ENCODE measurements at places on chromosomes 7 and 10. TPM values are rescaled to one million over a fixed set of nuclear protein-coding genes. Genes with fewer than 3 reads are reported as not detected.

GUSB gene
- 30.3 TPM for total RNA-seq

SLC26A3 gene
- total RNA-seq = not detected

DNA sequence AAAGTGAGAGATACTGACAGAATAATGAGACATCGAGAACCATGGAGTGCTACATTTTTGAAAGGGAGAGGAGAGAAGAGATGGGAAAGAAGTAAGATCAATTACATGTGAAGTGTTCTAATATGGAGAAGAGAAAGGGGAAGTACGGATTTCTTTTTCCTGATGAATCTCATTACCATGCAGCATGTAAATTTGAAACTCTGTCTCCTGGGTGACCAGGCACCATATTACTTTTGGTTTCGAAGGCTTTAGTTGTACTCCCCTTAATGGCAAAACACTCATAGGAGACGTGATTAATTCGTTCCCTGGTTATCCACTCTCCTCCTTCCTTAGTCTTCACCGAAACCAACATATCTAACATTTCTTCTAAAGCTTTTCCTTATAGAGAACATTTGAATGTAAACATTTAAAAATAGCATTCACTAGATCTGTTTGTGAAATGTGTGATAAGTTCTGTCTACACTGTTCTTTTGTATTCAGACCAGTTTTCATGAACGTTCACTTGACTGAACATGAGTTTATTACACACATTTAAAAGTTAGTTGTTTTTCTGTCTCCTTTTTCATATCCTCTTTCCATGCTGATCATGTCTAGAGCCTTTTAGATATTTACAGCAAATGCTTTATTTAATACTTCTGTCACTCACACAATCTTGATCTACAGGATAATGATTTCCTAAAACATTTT, 80.2 kb upstream of the MSRB2 start:
- no peaks in the 10 kb centered on the region for H3K36me3 ChIP-seq
- no peak overlapping the region for H3K4me3 ChIP-seq
- no peaks in the 10 kb centered on the region for H3K27me3 ChIP-seq
- no peak overlapping the region for H3K27ac ChIP-seq
- DNase-seq = no peak
- H3K4me1 ChIP-seq = no peaks in the 10 kb centered on the region

DNA sequence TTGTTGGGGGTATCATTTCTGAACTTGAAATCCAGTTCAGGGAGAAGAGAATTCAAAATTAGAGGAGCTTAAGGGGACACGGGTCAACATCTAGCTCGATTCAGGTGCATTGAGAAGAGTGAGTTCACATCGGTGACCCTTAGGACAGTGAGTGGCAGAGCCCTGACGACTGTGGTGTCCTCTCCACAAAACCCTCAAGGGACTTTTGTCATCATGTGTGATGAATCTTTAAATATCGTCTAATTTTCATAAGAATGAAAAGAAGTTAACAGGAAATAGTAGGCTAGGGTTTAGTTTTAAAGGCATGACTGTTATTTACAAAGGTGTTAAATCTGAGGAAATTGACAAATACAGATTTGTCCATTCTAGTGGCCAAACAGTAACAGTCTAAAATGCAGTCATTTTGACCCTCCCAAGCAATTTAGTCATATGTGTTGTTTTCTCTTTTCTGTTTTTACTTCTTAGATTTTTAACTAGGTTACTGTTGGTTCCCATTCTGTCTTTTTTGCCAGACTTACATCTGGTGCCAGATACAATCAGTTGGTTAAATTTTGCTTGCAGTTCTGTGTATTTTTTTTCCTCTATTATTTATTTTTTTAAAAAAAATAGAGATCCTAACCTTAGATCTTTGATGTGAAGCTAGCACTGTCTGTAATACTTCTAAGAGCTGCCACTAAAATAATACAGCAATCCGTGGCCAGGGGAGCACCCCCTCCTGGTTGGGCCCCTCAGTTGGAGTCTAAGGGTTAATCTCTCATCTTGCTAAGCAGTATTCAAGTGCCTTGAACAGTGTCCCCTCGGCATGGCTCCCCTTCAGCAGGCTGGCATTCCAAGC, 34.9 kb upstream of the SH2B2 start:
- H3K4me3 ChIP-seq = no peak overlapping the region
- H3K36me3 ChIP-seq = no peaks in the 10 kb centered on the region
- no peaks in the 10 kb centered on the region for H3K4me1 ChIP-seq
- no peak overlapping the region for H3K27ac ChIP-seq

GRCh38 chr10:84296091-84296981, 32.1 kb upstream of the CCSER2 start:
- peaks cover 4% of the 10 kb centered on the region for H3K4me1 ChIP-seq
- no peaks in the 10 kb centered on the region for H3K36me3 ChIP-seq
- no peak overlapping the region for H3K4me3 ChIP-seq
- H3K27ac ChIP-seq = no peak overlapping the region
- H3K27me3 ChIP-seq = no peaks in the 10 kb centered on the region
- DNase-seq = no peak

DNA sequence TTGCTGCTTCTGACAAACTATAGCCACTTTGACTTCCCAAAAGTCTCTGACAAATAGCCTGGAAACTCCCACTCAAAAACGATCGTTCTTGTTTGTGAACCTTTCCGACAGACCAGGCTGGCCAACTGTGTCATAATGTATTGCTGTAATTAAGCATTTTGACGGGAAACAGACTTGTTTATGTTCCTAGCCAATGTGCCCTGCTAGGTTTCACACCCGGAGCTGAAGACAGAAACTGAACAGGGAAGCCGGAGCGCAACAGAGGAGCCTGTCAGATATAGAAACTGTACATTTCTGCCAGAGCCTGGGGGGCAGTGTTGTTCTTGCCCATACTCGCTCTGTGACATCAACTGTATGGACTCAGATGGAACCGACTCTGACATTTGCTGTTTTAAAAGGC, 55.3 kb upstream of the C7orf33 start:
- H3K4me3 ChIP-seq = peak overlapping the region; percentile 7
- H3K4me1 ChIP-seq = peaks cover 1% of the 10 kb centered on the region
- DNase-seq = no peak
- no peaks in the 10 kb centered on the region for H3K36me3 ChIP-seq
- no peaks in the 10 kb centered on the region for H3K27me3 ChIP-seq
- H3K27ac ChIP-seq = no peak overlapping the region

- no peaks in the 10 kb centered on the region for H3K27me3 ChIP-seq
- no peak overlapping the region for H3K27ac ChIP-seq
- no peaks in the 10 kb centered on the region for H3K36me3 ChIP-seq
- H3K4me3 ChIP-seq = peak overlapping the region; percentile 88
- H3K4me1 ChIP-seq = peaks cover 4% of the 10 kb centered on the region
Measured at GRCh38 chr10:13891128-13892000, 304.6 kb downstream of the PRPF18 start.

GRCh38 chr7:12031638-12032037, 179.5 kb upstream of the TMEM106B start:
- no peaks in the 10 kb centered on the region for H3K36me3 ChIP-seq
- H3K27me3 ChIP-seq = no peaks in the 10 kb centered on the region
- no peak overlapping the region for H3K27ac ChIP-seq
- DNase-seq = no peak
